ENCODE measurements at places on chromosomes 6 and 20.

GRCh38 chr20:36202891-36203338 is 33.4 kb upstream of the AAR2 start:
- peak; percentile 76 for DNase-seq

- DNase-seq: no peak
Measured at GRCh38 chr6:82843291-82843885, 222.3 kb downstream of the UBE3D start.

GRCh38 chr20:32285621-32286371 is 8.3 kb downstream of the KIF3B start:
- no peak for DNase-seq

GRCh38 chr20:57914205-57914604 is 204.4 kb upstream of the PMEPA1 start:
- DNase-seq: no peak

GRCh38 chr6:146787876-146788508 is 189.2 kb downstream of the ADGB start:
- DNase-seq: no peak

DNA sequence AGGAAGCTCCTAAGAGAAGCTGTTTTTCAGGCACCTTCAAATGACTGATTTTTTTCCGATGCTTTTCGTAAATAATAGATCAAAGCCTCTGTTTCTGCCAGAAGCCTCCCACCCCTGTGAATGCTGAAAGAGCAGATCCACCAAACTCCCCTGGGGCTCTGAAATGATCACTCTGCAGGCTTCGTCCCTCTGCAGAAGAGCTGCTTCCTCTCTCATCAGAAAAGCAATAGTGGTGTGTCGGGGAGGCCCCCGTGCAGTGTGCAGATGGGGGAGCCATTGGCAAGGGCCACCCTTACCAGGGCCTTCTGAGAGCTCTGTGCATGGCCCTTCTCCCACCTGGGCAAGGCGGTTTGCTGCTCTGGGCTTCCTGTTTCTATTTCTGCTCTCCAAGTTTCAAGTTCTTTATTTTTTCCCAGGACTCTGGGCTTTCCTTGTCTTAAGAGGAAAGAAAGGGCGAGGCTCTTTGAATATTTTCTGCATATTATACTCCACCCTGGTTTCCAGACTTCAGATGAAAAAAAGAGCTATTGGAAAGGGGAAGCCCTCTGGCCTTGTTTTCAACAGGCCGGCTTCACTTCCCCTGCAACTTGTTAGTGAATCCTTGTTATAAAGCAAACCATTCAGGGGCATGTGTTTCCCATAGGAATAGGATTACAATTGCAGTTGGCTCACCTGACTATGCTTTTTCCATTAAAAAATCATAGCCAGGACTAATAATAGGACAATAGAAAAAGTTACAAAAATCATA is 155.2 kb downstream of the TTLL2 start:
- no peak for DNase-seq

DNA sequence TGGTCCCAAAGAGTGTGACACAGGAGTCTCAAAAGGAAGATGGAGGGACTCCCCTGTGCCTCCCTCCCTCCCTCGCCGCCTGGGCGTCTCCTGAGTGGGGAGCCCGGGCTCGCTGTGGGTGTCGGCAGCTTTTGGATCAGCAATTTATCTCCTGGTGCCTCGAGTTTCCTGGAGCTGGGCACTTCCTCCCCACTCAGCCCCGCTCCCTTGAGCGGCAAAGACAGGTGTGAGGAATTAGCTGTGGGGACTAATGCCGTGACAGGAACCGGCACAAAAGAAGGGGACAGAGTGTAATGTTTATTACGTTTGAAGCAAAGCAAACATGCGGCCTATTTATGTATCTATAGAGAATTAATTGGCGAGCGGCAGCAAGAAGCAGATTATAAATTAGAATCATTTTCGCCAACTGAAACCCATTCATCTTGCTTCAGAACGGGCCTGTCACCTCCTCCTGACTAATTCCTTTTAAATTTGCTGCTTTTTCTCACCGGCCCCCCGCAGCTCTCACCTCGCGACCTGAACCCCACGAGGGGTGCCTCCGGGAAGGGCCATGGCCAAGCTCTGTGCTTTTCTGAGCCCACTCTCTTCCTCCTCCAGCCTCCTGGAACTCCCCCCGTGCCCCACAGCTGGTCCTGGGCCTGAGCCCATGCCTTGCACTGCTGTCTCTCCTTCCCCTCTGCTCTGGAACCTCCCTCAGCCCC is 8.8 kb upstream of the CDH22 start:
- DNase-seq: no peak

- DNase-seq: no peak
Measured at GRCh38 chr20:18984238-18985200, 170.9 kb downstream of the SCP2D1 start.

- DNase-seq: no peak
Measured at GRCh38 chr6:146878168-146878951, 279.6 kb downstream of the ADGB start.

DNA sequence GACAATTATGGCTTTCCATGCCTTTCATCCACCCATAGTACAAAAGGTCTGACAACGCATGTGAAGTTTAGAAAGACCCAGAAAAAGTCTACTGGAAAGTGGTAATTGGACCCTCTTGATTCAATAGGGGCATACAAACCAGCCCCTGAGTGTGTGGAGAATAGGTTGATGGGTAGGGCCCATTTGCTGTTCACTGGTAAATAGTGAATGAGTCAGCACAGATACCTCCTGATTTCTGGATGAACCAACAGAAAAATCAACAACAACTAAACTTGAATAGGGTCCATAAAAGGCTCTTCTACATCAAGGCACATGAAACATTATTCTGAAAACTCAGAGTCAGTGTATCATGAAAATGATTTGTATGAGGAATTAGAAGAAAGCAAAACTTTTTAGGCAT is 235.4 kb upstream of the SLC35B3 start:
- DNase-seq: no peak

- DNase-seq: peak; percentile 58
Measured at GRCh38 chr6:152124429-152125074, 317.1 kb downstream of the ESR1 start.

DNA sequence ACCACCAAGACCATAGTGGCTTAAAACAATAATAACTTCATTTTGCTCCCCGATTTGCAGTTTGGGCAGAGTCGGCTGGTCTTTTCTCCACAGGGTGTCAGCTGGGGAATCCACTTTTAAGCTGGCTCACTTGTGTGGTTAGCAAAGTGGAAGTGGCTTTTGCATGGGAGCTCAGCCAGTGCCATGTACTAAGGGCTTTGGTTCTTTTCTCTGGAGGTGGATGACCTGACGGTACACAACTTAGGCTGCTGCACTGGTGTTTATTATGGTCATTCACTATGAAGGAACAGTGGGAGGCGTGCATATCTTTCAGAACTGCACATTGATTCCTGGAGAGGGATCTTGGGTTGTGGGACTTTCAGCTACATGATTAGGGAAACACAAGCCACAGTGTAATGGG is 141.0 kb downstream of the OR2B2 start:
- no peak for DNase-seq

DNA sequence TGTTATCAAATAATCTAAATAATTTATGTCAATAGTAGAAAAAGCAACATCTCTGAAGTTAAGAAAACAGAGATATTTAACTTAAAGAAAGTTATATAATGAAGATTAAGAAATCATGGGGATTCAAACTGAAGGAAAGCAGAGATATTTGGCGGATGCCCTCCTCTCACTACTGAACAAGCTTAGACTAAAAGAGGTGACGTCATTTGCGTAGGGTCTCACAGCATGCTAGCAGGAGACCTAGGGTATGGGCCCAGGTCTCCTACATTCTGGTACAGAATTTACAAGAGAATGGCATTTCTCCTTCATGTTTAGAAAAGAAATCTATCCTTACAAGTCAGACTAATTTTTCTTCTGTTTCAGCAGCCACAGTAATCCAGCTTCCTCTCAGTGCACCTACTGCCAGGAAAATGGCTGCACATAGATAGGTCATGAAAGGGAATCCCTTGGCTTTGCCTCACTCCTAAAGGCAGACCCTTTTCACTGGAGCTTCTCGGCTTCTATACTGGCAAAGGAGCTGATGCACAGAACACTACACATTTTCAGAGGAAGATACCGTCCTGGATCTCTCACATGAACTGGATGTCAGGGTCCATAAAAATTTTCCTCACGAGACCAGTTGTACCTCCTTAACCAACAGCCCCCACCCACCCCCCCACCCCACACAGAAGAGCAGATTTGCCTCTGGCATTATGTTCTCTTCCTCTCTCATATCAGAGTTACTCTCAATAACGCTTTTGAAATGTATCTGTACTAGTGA is 41.8 kb upstream of the DST start:
- DNase-seq: no peak

- DNase-seq: no peak
Measured at GRCh38 chr20:24581443-24582170, 112.2 kb downstream of the SYNDIG1 start.

GRCh38 chr6:108222504-108222903 is 38.3 kb downstream of the SNX3 start:
- DNase-seq: no peak

DNA sequence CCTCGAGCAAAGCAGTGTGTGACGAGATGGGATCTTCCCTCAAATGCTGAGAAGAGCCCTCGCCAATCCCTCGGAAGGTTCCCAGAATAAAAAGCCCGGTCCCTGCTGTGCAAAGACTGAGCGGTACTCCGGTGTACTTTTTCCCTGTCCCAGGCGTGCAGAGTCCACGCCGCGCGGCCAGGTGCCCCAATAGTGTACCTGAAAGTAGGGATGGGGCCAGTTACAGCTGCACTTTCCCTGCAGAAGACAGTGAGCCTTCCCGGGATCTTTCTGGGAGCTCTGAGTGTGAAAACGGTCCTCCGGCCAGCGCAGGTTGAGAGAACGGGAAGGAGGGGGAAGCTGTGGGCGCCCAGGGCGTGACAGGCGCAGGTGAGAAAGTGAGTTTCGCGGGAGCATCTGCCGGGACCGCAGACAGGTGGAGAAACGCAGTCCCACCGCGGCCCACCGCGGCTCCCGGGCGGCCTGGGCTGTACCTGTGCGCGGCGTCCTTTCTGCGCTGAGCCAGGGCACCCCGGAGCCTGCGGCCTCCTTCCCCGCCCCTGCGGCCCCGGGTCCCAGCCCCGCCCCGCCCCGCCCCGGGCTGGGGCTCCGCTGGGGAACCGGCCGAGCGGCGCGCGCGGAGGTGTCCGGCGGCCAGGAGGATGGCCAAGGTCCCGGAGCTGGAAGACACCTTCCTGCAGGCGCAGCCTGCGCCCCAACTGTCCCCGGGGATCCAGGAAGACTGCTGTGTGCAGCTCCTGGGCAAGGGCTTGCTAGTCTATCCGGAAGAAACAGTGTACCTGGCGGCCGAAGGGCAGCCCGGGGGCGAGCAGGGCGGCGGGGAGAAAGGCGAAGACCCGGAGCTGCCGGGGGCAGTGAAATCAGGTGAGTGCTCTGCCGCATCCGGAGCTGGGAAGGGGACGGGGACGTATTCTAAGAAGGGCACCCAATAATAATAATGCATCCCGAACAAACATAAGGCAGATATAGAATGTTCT is at the start of gene RFX6:
Gene RFX6 (plus strand): TSS at position 608 of the 977 bp plus-strand sequence. CDS start 34 bp downstream, at position 642.
- DNase-seq: no peak

DNA sequence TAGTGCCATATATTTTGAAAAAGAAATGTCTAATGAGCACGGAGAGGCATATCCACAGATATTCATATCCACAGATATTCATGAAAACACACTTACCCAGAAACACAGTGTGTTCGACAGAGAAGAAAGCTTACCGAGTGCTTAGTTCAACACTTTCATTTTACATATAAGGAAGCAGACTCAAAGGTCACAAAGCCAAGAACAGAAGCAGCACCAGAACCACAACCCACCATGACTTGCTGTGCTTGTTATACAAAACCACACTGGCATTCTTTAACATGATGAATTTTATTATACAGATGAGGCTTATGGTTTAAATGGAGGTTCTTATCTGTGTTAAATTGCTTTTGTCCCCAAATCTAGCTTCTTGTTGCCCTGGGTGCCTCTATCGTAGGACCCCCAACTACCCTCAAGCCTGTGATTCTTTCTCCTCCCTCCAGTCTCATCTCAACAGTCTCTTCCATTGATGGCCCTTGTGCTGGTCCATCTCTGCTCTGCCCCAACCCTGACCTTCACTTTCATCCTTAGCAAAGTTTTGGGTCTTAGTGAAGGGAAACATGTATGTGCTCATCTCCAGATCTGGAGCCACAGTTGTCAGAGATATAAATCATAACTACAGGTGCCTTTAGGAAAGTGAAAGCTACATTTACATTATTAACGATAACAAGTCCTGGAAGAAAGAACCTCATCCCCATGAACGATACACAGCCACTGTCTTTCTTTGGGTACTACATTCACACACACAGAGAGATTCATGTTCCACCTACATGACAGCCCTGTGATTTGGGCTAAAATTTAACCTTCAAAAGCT is 40.0 kb downstream of the SF3B5 start:
- DNase-seq: no peak

- no peak for DNase-seq
Measured at GRCh38 chr6:19569563-19569962, 267.6 kb upstream of the ID4 start.

- peak; percentile 55 for DNase-seq
Measured at GRCh38 chr6:148747145-148747470, 278 bp downstream of the UST start.

GRCh38 chr20:23655491-23656211 is 17.9 kb upstream of the CST3 start:
- no peak for DNase-seq

DNA sequence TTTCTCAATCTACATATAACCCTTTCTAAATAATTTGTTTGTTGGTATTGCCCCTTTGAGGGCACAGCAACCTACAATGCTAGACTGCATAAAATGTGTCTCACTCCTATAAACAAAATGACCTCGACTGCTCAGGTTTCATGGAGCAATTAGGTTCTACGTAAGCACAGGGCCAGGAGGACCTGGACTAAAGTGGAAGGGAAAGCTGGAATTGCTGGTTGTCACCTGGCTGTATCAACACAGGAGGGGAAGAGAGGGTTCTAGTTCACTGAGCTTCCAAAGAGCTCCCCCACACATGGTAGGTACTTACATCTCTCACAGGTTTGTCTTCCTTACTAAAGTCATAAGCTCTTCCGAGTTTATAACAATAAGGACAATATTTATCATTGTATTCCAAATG is 51.0 kb downstream of the NCOA6 start:
- DNase-seq: no peak

DNA sequence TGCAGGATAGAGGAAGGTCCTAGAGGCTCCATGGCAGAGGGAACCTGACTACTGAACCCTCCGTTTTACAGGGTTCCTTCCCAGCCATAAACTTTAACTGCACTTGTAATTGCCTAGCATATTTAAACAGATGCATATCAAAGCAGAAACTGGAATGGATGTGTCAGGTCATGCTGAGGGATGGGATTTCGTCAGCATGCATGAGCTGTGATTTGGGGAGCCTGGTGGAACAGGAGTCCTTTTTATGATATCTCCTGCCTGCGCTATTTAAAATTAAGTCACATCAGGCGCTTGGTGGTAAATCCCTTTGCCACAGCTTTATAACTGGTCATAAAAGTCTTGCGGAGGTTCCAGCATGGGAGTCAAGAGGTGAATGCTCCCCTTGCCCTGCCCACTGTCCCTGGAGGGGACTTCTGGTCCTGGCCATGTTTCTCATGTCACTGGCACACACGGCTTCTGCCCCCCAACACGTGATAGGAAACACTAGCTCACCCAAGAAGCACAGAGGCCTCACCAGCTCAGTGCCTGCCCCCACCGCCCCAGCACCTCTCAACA is 26.0 kb upstream of the PCMTD2 start:
- DNase-seq: no peak

- no peak for DNase-seq
Measured at GRCh38 chr6:37225350-37226169, 32.0 kb upstream of the TBC1D22B start.
